ENCODE measurements at places on chromosomes 12 and 14. TPM values are rescaled to one million over a fixed set of nuclear protein-coding genes. Genes with fewer than 3 reads are reported as not detected.

DNA sequence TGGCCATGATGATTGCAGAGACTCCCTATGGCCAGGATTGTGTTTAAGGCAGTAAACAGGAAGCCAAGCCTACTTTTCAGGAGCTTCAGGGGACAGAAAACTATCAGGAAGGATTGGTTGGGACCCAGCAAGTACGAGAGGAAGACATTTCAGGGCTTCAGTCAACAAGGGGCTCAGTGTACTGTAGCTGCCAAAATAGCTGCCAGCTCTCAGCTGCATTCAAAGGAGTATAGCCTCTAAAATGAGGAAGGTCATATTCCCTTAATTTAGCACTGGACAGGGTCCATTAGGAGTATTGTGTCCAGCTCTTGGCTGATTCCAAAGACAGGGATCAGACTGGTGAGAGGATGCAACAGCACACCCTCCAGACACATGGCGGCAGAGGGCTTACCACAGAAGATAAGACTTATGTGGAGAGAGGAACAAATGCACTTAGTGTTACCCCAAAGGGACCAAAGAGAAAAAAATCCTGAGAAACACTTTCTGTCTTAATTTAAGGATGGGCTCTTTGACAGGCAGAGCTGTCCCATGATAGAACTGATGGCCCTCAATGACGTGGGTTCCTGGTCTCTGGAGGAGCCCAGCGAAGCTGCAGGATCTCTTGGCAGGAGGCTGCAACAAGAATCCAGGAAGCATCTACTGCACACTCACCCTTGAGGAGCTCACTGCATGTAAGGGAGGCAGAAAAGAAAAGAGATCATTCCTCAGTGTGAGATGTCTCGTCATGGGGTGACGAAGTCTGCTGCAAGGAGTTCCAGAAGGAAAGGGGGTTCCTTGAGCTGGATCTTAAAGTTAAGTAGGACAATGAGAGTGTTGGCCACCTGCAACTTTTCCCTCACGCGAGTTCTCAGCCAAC, 14.8 kb downstream of the BDKRB1 start:
- DNase-seq, result no peak

Gene ANKRD33
- total RNA-seq, result not detected

DNA sequence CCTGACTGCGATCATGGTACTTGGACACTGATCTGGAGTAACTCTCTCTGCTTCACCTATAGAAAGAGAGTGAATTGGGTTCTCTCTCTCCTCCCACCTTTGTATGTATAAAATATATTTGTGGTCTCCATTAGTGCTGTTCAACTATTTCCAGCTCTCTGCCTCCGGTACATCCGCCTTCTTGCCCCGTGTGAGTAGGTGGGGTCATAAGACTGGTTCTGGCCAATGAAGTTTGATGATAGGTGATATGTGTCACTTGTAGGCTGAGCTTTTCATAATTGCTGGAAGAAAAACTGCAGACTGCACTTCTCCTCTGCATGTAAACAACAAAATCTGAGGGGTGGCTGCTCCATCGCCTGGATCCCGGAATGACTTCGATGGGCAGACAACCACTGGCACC, 210.4 kb downstream of the EXOC5 start:
- no peak for DNase-seq

Gene FBXO34
- total RNA-seq, result 19.7 TPM

DNA sequence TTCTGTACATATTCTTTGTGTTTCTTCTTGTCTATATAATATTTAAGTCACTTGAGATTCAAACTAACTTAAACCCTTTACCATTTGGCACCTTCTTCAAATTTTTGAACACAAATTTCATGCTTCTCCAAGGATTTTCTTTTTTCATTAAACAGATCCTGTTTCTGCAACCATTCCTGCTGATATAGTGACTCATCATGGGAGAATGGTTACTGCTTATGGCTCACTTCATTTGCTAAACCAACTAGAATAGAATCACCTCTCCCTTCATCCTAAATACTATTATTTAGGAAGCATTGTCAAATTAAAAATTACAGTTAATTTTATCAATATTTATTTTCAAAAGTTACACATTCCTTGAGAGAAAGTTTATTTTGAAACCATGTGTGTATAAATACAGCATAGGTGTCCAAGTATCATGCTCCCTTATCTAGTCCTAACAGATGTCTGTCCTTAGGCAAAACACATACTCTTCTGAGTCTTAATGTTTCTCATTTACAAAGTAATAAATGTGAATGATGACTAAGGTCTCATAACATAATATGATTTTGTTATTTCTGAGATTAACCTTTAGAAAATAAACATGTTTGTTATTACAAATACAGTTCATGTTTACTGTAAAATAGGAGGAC, 40.7 kb downstream of the PLCZ1 start:
- no peak for DNase-seq

DNA sequence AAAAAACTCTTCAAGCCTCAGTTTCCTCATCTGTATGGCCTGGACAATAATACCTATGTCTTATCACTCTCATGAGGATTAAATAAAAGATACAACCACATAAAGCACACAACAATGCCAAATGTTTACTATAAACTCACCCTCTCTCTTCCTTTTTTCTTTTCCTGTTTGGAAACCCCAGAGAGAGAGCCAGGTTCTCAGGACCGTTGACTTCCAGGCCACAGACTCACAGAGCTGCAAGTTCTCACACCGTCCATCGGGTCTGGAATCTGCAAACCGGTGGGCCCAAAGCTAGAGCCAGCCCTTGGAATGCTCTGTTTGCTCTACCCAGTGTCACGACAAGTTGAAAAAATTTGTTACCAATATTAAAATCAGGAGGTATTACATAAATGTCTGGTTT, 4.6 kb upstream of the CD4 start:
- no peak for DNase-seq

DNA sequence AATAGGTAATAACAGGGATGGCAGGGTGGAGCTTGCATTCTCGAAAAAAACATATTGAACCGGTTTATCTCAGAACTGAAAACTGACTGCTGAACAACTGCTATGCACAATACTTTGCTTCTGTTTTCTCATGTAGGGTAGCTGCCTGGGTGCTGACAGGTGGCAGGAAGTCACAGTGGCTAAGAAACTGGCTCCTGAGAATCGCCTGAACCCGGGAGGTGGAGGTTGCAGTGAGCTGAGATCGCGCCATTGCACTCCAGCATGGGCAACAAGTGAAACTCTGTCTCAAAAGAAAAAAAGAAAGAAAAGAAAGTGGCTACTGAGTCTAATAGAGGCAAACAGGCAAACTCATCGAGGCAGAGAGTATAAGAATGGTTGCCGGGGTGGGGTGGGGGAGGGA, 113.1 kb downstream of the CCDC60 start:
- no peak for DNase-seq

- DNase-seq, result no peak
Observed at GRCh38 chr12:94074980-94075629, 73.3 kb upstream of the PLXNC1 start.

Gene DAO
- total RNA-seq, result not detected

Gene A2M
- not detected for total RNA-seq

DNA sequence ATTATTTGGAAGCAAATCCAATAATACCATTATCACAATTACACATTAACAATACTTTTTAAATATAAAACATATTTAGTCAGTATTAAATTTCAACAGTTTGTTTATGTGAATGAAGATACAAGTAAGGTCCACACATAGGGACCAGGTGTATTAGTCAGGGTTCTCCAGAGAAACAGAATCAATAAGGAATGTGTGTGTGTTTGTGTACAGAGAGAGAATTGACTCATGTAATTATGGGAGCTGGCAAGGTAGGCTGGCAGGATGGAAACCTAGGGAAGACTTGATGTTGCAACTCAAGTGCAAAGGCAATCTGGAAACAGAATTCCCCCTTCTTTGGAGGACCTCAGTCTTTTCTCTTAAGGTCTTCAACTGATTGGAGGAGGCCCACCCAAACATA, 123.2 kb upstream of the OTX2 start:
- no peak for DNase-seq

Gene ACOT4
- total RNA-seq, result 0.57 TPM

DNA sequence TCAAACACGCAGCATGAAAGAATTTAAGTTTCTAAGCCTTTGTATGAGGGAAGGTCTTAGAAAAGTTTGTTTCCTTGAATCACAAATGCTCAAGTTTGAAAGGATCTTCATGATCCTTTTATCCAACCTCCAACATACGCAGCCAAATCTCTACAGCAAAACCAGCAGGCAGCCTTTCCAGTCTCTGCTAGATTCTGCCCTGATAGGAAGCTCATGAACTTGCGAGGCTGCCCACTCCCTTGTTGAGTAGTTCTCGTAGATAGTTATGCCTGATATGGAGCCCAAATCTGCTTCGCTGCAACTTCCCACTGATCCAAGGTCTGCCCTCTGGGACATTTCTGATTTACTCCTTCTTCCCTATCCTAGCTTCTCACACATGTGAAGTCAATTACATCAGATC, 272.9 kb downstream of the EGLN3 start:
- no peak for DNase-seq

- DNase-seq, result no peak
Observed at GRCh38 chr12:71160585-71160984, 2.8 kb upstream of the TSPAN8 start.

DNA sequence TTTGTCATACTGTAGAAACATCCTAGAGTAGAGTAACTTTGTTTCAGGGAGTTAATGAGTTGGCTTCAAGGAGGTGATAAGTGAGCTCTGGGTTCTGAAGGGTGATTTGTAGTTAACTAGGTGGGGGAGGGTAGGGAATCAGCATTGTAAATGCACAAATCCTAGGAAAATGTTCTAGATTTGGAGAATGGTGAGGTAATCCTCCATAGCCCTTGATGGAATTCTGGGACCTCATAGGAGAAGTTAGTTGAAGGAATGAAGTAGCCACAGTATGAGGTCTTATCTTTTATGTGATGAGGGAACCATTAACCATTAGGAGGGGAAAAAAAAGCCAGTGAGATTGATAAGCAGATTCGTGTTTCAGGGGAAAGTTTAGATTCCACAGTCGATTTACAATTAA, 8.0 kb downstream of the CNOT2 start:
- DNase-seq, result no peak

Gene CEBPE
- total RNA-seq, result not detected

DNA sequence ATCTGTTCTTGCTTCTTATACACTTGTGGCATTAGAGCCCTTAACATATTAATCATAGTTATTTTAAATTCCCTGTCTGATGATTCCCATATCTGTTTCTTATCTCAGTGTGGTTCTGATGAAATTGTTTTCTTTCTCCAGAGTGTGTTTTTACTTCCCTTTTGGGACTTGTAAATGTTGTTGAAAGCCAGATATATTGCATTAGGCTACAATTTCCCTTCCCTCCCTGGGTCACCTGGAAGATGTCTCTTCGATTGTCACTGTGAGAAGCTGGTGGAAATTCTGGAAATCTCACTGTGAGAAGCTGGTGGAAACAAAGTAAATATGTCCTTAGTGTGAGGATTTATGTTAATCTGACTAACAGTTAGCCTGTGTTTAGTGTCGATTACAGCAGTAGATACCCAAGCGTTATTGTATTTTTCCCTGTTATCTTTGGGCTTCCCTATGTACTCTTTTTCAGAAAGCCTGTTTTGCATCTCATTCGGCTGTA, 717.3 kb downstream of the TRHDE start:
- DNase-seq, result no peak

GRCh38 chr12:34350092-34351041, 328.1 kb downstream of the ALG10 start:
- DNase-seq, result no peak

Gene VRTN
- total RNA-seq, result not detected

DNA sequence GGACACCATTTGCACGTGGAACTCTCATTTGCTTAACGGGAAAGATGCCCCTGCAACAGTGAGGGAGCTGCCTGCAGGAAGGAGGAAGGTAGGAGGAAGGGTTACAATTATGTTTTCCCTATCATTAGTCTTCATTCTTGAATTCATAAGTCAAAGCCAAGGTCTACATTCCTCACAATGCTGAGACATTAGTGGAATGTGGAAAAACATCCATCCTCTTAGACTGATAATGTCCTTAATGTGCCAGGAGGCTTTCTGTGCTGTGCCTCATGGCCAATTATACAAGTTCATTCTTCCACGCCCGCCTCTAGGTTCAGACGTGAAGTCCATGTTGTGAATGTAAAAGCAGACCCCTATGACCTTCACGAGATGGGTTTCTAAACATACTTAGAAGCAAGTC, 1212.4 kb upstream of the TMEM132C start:
- DNase-seq, result no peak

GRCh38 chr12:117882181-117882580, 86.6 kb downstream of the KSR2 start:
- DNase-seq, result no peak

GRCh38 chr12:39267886-39268285, 175.0 kb downstream of the KIF21A start:
- DNase-seq, result no peak

Gene EVL
- total RNA-seq, result 255 TPM

Gene WNT5B
- 0.76 TPM for total RNA-seq

DNA sequence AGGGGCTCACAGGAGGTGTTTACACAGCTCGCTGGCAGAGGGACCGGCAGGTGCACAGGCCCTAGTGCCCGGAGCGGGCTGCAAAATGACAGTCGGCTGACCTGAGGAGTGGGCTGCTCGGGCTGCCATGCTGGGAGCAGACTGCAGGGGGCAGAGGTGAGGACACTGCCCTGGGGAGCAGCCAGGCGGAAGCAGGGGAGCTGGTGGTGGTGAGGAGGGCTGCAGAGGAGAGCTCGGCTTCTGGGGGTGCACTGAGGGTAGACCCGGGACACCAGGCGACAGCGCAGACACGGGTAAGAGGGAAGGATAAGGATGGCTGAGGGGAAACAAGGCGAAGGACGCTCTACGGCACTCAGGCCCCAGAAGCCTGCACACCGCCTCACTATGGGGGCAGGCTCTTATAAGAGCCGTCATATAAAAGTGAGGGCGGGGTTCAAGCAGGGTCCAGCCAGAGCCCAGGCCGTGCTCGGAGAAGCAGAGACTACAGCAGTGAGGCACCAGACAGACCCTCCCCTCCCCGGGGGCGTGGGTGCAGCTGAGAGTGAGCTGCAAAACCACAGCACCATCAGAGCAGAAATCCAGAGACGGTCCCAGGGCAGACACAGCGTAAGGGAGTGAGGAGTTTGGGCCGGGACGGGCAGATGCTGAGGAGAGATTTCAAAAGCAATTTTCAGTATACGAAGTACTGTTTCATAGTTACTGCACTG, 62.5 kb downstream of the CCDC88C start:
- DNase-seq, result no peak

DNA sequence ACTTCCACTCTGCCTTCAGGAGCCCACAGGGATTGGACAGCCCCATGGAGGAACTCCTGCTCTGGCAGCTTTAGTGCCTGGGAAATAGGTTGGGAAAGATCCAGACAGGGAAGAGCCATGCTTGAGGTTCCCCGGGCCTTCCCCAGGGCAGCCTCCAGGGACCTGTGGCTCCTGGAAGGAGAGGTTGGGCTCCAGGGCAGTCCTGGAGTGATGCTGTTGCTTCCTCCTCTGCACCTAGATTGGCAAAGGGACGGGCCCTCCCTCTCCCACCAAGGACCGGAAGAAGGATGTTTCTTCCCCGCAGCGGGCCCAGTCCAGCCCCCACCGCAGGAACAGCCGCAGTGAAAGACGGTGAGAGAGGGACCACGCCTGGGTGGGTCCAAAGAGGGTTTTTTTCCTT, 16.5 kb downstream of the VASH1 start:
- no peak for DNase-seq
